ENCODE measurements at places on chromosomes 5 and 9. TPM values are rescaled to one million over a fixed set of nuclear protein-coding genes. Genes with fewer than 3 reads are reported as not detected.

DNA sequence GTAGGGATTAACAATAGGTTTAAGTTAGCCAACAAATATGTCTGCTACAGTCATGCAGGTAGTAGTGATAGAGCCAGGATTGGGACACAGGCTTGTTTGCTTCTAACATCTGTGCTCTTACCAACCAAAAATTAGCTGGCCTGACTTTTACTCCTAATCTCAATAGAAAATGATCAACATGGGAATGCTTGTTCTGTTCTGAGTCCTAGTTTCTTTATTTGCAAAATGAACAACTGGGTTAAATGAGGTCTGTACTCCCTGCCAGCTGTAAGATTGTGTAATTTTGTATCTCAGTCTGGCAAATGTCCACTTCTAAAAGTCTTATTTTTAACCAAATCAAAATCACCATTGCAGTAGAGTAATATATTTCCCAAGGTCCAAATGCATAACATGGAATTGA, 216.8 kb downstream of the NMUR2 start:
- no peak for DNase-seq

GRCh38 chr9:121362813-121363621, 7.0 kb downstream of the STOM start:
- no peak for DNase-seq

The APC gene
- 19.8 TPM for total RNA-seq

- DNase-seq = no peak
These were observed 162.3 kb downstream of the KDM4C start for GRCh38 chr9:6920041-6920440.

DNA sequence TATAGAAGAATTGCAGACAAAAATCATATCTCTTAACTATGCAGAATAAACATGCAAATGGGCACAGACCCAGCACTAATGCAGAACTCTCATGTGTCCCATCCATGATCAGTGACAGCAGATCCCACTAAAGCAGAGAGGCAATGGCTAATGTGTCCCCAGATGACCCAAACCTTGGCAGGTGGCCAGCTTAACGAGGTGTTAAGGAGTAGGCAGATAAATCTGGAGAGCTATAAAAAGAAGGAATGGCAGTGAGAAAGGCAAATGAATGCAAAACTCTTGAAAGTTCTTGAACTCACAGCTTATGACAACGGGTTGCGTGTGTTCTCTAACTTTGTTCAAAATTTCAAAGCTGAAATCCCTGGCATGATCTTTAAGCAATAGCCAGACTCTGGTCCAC, 265.4 kb downstream of the RASEF start:
- no peak for DNase-seq

The CCL28 gene
- total RNA-seq = 11.9 TPM

- no peak for DNase-seq
These were observed 120.2 kb upstream of the CCDC152 start for GRCh38 chr5:42636425-42636824.

GRCh38 chr9:136656183-136656738, 6.5 kb upstream of the EGFL7 start:
- DNase-seq = no peak

DNA sequence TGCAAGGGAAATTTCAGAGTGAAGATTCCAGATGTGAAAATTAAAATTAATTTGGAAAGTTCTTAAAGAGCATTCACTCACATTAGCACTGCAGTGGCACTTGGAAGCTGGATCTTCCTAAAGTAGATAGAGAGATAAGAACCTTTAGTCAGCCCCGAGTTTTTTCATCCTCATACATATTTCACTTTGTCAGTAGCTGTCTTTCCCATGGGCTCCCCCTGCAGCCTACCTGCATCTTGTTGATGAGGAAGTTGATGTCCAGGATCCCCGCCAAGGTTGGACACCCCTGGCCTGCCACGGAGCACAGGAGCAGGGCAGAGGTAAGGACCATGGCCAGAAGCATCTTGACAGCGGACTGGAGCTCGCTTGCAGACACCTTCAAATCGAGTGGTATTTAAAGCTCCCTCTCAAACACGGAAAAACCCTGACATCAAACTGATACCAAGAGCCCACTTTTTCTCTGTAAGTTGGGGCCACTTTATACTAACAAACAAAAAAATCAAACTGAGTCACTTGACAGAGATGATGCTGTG, at the start of gene IL9:
Gene IL9 (minus strand): TSS at position 368 of the 533 bp plus-strand sequence. CDS start 25 bp downstream, at position 343.
- DNase-seq = no peak

DNA sequence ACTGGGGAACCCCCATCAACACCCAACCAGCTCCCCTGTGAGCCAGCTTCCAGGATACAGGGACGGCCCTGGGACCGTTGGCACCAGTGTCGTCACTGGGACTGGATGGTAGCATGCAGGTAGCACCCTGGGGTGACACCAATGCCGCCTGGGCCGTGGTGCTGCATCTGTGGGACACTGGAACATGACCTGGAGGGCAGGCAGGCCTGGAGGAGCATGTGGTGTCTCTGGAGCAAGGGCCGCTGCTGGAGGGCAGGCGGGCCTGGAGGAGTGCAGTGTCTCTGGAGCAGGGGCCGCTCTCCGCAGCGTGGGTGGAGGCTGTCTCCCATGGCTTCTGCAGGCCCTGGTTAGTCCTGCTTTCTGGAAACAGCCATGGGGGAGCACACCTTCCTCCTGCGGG, 13.1 kb downstream of the LPCAT1 start:
- no peak for DNase-seq

DNA sequence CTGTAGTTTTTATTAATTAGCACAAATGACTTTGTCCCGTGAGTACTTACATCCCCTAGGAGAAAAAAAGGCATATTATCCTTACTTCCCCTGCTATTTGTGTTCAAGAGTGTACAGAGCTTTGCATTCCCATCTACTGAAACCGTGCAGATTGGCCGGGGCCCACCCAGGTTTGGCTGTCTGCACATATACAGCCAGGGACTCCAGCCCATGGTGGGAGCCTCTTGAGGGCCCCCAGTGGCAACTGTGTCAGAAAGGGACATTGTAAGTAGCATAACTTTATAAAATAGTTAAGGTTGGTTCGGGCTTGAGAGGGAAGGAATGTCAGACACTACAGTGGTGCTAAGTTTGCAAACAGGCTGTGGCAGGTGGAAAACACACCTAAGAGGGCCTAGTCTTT, 24.7 kb downstream of the PHF2 start:
- no peak for DNase-seq

DNA sequence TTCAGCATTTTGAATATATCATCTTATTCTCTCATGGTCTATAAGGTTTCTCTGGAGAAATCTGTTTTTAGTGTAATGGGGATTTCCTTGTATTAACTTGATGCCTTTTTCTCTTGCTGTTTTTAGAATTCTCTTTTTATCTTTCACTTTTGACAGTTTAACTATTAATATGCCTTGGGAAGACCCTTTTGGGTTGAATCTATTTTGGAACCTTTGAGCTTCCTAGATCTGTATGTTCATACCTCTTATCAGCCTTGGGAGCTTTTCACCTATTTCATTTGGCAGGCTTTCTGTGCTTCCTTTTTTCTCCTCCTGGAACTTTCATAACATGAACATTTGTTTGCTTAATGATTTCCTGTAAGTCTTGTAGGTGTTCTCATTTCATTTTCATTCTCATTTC, 22.2 kb downstream of the RCL1 start:
- DNase-seq = no peak

DNA sequence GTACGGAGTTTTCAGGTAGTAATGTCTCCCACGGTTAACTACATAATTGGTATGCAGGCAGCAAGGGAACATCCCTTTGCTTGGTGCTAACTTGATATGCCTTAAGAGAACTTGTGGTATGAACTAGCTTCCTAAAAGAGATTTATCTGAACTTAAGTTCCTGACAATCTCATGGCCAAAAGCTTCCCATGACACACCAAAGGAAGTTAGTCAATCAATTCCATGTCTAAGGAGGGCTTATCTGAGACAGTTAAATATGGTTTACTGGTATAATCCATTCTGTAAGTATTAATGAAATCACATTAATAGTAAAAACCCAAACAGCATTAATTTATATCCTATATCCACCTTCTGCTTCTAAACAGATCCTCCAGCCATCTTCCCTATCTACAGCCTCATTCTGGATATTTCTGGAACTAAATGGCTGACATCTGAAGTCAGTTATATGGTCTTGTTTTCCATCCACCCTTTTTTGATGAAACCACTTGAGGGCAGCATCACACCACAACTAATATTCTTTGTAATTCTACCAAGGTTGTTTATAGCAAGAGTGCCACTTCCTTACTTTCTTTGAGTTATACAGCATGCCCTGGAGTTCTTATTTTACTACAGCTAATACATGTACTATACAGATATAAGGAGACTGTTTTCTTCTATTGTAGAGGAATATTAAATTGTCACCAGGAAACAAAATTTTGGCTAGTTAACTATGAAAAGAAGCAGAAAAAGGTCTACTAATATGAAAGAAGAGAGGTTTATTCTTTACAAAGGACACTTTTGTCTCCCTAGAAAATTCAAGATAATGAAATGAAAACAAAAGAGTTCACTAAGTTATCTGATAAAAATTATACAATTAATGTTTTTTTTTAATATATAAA, 34.7 kb downstream of the SHOC1 start:
- peak; percentile 16 for DNase-seq

The CAMK2A gene
- not detected for total RNA-seq

GRCh38 chr5:156617426-156617825, 232.7 kb upstream of the PPP1R2B start:
- no peak for DNase-seq

The TAS2R1 gene
- not detected for total RNA-seq

The LIX1 gene
- not detected for total RNA-seq

The ADAMTSL1 gene
- total RNA-seq = not detected

GRCh38 chr5:56986626-56986947, 34.7 kb upstream of the MIER3 start:
- no peak for DNase-seq

DNA sequence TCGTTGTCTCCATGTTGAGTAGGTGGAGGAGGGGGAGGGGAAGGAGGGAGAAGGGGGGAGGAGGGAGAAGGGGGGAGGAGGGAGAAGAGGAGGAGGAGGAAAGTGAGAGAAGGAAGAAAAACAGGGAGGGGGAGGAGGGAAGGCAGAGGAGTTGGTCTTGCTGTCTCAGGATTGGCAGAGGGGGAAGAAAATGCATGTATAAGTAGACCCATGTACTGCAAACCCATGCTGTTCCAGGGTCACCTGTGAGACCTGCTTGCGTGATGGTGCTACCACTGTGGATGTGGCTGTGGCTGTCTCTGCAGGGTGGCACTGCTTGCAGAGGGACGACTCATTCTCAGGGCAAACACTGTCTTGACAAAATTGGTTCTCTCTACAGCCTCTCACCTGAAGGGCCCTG, 76.3 kb downstream of the PTCH1 start:
- no peak for DNase-seq

DNA sequence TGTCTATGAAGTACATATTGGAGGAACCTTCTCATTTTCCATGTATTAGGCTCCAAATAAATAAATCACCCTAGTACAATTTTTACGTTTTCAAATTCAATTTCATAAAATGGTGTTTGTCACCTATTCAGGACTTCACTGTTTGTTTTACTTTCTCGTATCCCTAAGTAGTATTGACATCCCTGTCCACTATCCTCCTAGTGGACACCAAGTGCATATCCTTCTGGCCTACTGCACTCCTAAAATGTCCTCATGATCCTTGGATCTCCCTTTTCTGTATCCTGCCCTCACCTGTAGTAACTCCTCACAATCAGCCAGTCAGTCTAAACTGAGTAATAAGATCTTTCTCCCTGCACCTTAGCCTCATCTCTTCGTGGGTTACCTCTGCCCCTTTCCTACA, 539.9 kb downstream of the DMRTA1 start:
- DNase-seq = no peak

The PIP5KL1 gene
- total RNA-seq = 2.3 TPM

The TUSC1 gene
- 0.10 TPM for total RNA-seq

The CNOT6 gene
- total RNA-seq = 35.4 TPM

The GTF3C5 gene
- 85.4 TPM for total RNA-seq

GRCh38 chr5:41788941-41789368, 81.3 kb downstream of the OXCT1 start:
- no peak for DNase-seq

- no peak for DNase-seq
These were observed 533.0 kb downstream of the BNC2 start for GRCh38 chr9:16337322-16338029.

DNA sequence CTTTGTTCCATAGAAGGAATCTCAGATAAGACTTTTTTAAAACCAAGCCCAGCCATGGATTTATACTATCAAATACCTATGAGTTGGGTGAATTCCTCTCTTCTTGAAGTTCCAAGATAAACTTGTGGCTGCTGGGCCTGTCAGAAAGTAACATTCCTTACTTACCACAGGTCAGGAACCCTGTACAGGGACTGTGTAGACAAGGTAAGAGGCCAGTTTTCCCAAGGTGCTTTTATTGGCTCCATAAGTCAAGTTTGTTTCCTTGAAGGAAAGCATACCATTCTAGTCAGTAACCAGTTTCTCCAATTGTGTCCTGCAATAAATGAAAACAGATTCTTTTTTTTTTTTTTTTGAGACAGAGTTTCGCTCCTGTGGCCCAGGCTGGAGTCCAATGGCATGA, 8.8 kb upstream of the CLTB start:
- no peak for DNase-seq

The FOXD4L5 gene
- not detected for total RNA-seq

DNA sequence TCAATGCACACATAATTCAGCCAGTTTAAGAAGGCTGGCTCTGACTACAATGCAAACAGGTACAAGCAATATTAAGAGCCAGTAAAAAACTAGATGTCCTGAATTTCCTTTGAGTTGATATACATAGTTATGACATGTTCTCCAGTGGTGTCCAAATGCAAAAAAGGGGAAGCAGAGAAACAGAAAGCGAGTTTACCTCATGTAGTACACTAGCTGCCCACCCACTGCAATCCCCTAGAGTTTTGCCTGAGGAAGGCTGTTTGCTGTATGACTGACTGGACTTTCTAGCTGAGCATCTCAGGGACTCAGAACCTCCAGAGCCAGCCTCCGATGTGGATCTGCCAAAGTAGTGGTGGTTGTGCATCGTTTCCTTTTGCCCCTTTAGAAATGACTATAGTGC, 44.8 kb upstream of the SLC1A3 start:
- DNase-seq = no peak

The PCDHB16 gene
- not detected for total RNA-seq

GRCh38 chr9:33311953-33312352, 21.6 kb downstream of the NFX1 start:
- no peak for DNase-seq

DNA sequence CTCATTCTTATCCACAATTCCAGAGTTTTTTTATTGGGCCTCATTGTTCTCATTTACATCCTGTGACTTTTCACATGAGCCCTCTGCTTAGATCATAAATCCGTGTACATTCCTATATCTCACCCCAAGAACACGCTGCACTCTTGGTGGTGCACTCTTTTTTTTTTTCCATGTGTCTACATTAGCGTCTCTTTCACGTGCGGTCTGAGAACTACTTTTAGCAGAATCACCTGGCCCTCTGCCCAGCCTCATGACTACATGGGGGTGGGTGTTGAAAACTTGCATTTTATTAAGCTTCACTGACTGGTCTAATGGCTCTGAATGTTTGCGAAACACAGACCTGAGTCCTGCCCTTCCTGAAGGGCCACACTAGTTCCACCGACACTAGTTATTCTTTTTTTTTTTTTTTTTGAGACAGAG, 18.6 kb downstream of the C9orf57 start:
- DNase-seq = no peak

GRCh38 chr5:142446960-142447279, 122.1 kb upstream of the SPRY4 start:
- DNase-seq = no peak

- no peak for DNase-seq
These were observed 5.2 kb downstream of the KIF12 start for GRCh38 chr9:114093761-114094505.

All from activated naive CD8-positive, alpha-beta T cell treated with anti-CD3 and anti-CD28 coated beads for 36 hours (primary cell).